ENCODE measurements at places on chromosomes 6 and 20.

- H3K27ac ChIP-seq = no peak overlapping the region
- no peaks in the 10 kb centered on the region for H3K36me3 ChIP-seq
- no peaks in the 10 kb centered on the region for H3K4me1 ChIP-seq
- DNase-seq = no peak
- H3K27me3 ChIP-seq = no peaks in the 10 kb centered on the region
Observed at GRCh38 chr6:140138311-140139010, 764.0 kb upstream of the CITED2 start.

DNA sequence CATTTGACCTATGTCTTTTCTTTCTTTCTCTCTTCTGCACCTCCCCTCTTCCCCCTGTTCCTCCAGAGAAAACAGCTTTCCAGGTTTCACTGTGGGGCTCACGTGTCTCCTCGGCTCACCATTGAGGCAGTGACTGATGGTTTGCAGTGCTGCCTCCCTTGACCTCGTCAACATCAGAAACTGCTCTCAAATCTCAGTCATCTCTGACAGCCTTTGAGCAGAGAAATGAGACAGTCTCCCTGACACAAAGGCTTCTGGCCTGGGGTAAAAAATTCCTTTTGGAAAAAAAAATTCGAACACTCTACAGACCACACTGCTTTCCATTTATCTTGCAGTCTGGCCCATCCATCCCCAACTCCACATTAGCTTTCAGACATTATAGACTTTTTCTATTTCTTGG is 450.0 kb downstream of the TFAP2B start:
- no peaks in the 10 kb centered on the region for H3K4me1 ChIP-seq
- no peak for DNase-seq
- no peaks in the 10 kb centered on the region for H3K27me3 ChIP-seq
- H3K27ac ChIP-seq = no peak overlapping the region

GRCh38 chr6:90644492-90644891 is 57.6 kb upstream of the MAP3K7 start:
- H3K36me3 ChIP-seq = no peaks in the 10 kb centered on the region
- H3K27ac ChIP-seq = no peak overlapping the region
- no peak for DNase-seq
- no peaks in the 10 kb centered on the region for H3K4me1 ChIP-seq
- H3K27me3 ChIP-seq = no peaks in the 10 kb centered on the region

GRCh38 chr6:18536591-18537055 is 149.5 kb downstream of the RNF144B start:
- no peak overlapping the region for H3K27ac ChIP-seq
- no peak for DNase-seq
- H3K4me3 ChIP-seq = no peak overlapping the region
- H3K36me3 ChIP-seq = no peaks in the 10 kb centered on the region
- H3K27me3 ChIP-seq = peaks cover 4% of the 10 kb centered on the region

DNA sequence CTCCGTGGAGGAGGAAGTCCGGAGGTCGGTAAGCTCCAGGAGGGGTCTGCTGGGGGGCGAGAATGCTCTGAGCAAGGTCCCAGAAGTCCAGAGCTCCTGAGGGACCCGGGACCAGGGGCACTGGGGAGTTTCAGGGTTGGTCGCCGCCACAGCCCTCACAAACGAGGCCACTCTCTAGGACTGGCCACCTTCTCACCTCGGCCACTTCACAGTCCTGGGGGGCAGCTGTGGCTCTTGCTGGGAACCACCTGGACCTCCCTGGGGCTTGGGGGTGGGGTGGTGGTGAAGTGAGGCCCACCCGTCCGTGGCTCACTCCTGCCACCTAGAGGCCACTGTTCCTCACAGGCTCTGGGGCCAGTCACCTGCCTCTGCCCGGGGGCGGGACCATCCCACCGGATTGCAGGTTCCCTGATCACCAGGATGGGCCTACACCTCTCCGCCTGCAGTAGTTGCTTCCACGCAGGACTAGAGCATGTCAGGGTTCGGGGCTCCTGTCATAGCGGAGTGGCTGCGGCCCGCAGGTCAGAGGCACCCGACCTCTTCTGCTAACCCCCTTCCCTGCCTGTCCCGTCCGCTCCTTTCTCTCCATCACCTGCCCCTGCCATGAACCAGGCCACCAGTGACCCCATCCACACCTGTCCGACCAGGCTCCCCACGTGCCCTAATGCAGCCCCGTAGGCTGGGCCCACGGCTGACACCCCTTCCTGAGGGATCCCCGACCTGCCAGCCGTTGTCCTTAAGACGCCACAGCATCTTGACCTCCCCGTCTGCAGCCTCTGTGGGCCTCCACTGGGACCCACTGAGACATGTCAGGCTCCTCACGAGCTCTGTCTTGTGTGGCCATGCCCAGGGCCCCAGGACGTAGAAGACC is 5.1 kb upstream of the TCEA2 start:
- no peak overlapping the region for H3K27ac ChIP-seq
- no peaks in the 10 kb centered on the region for H3K36me3 ChIP-seq
- H3K4me1 ChIP-seq = peaks cover 18% of the 10 kb centered on the region
- H3K4me3 ChIP-seq = no peak overlapping the region
